ENCODE measurements at places on chromosomes 2 and 18. TPM values are rescaled to one million over a fixed set of nuclear protein-coding genes. Genes with fewer than 3 reads are reported as not detected.

Gene HOXD8
- total RNA-seq = 24.6 TPM

Gene CRYGC
- total RNA-seq = not detected

Gene SLC14A1
- 10.9 TPM for total RNA-seq

Gene SERPINB3
- total RNA-seq = not detected

Gene RIT2
- not detected for total RNA-seq

Gene LCT
- not detected for total RNA-seq

Gene POTEJ
- not detected for total RNA-seq

Gene FBXO15
- 0.50 TPM for total RNA-seq

Gene BUB1
- 3.7 TPM for total RNA-seq

Gene POTEC
- total RNA-seq = not detected

Gene DARS1
- 59.3 TPM for total RNA-seq

Gene REG3A
- total RNA-seq = not detected

Gene HTR2B
- total RNA-seq = 1.3 TPM

Gene UGT1A4
- total RNA-seq = not detected

Gene CUL3
- total RNA-seq = 68.6 TPM

Gene HNMT
- 91.3 TPM for total RNA-seq

Gene ICA1L
- total RNA-seq = 14.0 TPM

Gene UGT1A8
- total RNA-seq = not detected

Gene CAPN10
- total RNA-seq = 22.6 TPM

Gene PLGLB2
- 3.3 TPM for total RNA-seq
